CD4-positive, alpha-beta T cell treated with Interleukin-6 at 100 ng/mL for 8 hours (primary cell): ENCODE measurements at places on chromosomes 1 and 21.
A peak's percentile ranks its signal among the peaks of the same experiment; 100 is the strongest.

DNA sequence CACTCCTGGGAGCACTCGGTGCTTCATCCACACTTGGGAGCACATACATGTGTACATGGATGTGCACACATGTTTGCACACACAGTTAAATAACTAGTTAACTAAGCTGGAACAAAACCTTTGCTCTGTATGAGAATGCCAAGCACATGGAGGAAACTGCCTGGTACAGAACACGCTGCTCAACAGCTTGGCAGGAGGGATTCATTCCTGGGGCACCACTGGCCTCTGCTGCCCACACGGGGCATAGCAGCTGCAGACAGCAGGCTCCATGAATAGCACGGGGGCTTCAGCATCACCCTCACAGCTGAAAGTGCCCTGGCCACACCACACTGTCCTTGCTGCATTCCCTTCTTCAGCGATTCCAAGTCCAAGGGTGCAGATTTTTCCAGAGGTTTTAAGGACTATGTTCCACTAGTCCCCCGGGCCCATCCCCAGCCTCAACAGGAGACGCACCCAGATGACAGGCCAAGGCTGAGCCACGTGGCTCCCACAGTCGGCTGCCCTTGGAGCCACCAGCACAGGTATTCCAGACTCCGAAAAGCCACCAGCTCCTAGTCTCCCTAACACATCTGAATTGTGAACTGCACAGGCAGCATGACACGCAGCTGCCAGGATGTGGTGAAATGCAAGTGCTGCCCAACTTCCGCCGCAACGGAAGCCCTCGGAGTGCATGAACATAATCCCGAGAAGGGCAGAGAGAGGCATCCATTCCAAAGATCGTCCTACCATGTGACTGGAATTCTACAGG, 16.9 kb downstream of the NPHP4 start:
- DNase-seq, result no peak

GRCh38 chr1:109769330-109770078, 5.8 kb upstream of the EPS8L3 start:
- no peak for DNase-seq

- DNase-seq, result no peak
These were observed 6.5 kb downstream of the PLCH2 start for GRCh38 chr1:2482588-2482987.

GRCh38 chr1:113930499-113931161, 1.5 kb downstream of the HIPK1 start:
- peak; percentile 69 for DNase-seq

DNA sequence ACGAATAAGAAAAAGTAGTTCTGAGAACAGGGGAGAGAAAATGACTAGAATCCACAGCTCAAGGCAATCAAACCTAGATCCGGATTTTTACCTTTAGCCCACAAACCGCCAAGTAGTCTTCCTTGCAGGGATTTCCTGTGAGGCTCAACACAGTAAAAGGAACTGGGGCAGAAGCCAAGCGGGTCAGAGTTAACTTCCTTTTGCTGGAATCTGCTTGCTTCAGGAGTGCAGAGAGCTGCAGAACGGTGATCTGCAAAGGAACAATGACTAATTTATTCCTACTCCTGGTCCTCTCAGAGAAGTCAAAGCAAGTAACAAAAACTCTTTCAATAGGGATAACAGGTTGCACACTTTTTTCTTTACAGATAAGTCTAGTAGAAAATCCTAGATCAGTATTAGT, 53.4 kb downstream of the UBR4 start:
- no peak for DNase-seq
